ENCODE measurements at places on chromosomes 16 and 17.

- peak; percentile 27 for DNase-seq
Measured at GRCh38 chr16:52398491-52398960, 148.4 kb downstream of the TOX3 start.

- DNase-seq = no peak
Measured at GRCh38 chr16:51290442-51291285, 139.6 kb upstream of the SALL1 start.

- no peak for DNase-seq
Measured at GRCh38 chr16:64826374-64826773, 295.5 kb downstream of the CDH11 start.

DNA sequence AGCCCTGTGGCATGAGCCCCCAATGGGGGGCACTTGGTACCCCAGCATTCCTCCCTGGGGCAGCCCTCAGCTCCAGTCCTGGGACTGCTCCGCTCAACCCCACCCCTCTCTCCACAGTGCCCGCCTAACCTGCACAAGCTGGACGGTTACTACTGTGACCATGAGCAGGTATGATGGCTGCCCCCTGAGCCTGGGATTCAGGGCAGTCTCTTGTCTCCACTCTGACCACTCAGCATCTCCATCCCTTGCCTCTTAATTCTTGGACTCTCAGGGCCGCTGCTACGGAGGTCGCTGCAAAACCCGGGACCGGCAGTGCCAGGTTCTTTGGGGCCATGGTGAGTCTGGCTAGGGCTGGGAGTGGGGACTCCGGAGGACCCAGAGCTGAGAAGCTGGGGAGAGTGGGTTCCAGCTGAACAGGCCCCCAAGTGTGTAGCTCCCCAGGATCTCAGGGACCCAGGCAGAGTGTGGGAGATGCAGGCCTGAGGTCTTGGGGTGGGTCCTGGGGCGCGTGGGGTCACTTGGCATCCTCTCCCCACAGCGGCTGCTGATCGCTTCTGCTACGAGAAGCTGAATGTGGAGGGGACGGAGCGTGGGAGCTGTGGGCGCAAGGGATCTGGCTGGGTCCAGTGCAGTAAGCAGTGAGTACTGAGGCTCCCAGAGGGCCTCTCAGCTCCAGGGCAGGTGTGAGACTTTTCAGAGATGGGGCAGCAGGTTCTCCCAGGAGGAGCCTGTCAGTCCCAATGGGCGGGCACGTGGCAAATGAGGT is 18.0 kb downstream of the ADAM11 start:
- DNase-seq = no peak

DNA sequence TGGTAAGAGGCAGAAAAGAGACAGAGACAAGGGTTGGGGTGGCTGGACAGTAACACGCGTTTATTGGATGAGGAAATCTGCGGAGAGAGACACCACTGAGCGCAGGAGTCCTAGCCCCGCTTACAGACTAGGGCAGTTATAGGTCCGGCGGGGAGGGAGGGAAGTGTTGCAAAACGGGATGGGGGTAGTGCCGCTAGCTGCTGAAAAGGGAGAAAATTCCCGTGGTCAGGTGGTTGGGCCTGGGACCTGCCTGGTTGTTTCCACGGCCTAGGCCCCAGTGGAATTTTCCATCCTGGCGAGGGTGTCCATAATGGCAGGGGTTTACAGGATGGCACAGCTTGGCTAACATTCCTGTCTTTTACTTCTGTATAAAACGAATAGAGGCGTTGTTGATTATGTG is 5.5 kb upstream of the CPHXL2 start:
- DNase-seq = no peak

DNA sequence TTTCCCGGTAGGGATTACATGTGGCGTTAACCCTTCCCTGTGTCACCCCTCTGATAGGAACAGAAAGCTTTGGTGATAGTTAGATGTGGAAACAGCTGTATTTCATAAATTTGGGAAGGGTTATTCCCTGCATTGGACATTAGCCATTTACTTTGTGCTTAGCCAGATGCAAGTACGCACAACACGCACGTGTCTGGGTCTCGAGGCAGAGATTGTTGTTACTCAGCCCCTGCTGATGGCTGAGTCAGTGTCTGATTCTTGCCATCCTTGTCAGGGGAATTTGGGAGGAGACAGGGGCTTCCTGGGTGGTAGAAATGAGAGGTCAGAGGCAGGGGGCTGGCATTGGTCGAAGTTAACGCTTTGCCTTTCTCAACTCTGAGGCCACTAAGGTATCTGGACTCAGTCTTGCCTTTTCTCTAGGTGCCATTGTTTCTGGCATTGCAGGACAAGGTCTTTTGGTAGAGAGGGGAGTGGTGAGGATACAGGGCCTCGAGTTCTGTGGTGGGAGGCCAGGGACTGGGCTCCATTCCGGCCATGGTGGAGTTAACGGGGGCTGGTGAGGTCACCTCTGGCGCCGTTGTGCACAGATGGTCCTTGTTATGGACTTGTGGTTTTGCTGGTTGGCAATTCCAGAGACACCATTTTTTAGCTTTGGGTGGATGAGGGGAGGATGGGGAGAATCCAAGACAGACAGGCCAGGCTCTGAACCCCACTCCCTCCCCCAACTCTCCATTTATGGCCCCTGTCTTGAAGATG is 8.2 kb downstream of the MMP2 start:
- DNase-seq = no peak

- no peak for DNase-seq
Measured at GRCh38 chr16:2299915-2300192, 31.9 kb upstream of the RNPS1 start.

DNA sequence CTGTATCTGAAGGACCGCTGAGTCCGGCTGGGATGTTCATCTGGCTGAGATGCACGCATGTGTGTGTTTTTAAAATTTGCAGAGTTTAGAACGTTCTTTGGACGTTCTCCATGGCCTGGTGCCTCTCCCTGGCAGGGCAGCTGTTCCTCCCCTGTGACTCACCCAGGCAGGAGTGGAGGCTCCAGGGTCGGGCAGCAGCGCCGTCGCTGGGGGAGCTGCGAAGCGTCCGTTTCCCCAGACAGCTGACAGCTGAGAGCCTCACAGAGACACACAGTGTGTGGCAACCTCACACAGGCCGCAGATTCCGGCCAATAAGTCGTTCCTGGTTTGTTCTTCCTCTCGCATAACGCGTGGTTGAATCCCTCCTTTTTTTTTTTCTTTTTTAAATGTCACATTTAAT is 80.6 kb downstream of the OR1D5 start:
- DNase-seq = no peak

- no peak for DNase-seq
Measured at GRCh38 chr16:35794896-35795295, 2335.5 kb downstream of the TP53TG3F start.

DNA sequence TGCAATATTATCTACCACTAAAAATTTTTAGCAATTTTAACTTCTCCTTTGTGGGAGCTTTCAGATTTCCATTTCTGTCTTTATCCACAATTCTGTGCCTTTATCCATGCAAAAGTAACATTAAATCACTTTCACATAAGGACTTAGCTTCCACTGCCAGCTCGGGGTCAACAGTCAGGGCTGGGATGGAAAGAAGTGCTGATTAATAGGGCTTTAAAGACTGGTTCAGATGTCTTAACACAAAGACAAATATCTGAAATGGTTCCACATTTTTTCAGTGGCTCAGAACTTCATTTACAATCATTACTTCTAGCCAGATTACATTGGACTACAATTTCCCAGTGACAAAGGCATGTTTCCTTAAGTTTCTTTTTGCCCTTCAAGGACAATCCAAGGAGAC is 191.8 kb upstream of the CPHXL start:
- DNase-seq = no peak

- DNase-seq = no peak
Measured at GRCh38 chr17:57499648-57500049, 243.3 kb downstream of the MSI2 start.

DNA sequence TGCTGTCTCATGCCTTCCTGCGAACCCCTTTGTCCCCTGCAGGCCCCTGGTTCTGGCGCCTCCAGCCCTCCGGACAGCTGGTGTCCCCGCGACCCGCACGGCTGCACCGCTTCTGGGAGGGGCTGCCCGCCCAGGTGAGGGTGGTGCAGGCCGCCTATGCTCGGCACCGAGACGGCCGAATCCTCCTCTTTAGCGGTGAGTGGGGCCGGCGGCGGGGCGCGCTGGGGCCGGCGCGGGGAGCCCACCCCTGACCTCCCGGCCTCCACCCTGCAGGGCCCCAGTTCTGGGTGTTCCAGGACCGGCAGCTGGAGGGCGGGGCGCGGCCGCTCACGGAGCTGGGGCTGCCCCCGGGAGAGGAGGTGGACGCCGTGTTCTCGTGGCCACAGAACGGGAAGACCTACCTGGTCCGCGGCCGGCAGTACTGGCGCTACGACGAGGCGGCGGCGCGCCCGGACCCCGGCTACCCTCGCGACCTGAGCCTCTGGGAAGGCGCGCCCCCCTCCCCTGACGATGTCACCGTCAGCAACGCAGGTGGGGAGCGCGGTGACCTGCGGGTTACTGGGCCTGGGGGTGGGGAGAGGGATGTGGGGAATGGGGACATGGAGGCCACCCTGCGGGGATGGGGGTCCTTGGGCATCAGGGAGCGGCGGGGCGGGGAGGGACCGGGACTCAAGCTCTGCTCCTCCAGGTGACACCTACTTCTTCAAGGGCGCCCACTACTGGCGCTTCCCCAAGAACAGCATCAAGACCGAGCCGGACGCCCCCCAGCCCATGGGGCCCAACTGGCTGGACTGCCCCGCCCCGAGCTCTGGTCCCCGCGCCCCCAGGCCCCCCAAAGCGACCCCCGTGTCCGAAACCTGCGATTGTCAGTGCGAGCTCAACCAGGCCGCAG is 7.1 kb upstream of the IL32 start:
- DNase-seq = peak; percentile 70

- no peak for DNase-seq
Measured at GRCh38 chr17:75685499-75685898, 18.4 kb downstream of the SAP30BP start.

DNA sequence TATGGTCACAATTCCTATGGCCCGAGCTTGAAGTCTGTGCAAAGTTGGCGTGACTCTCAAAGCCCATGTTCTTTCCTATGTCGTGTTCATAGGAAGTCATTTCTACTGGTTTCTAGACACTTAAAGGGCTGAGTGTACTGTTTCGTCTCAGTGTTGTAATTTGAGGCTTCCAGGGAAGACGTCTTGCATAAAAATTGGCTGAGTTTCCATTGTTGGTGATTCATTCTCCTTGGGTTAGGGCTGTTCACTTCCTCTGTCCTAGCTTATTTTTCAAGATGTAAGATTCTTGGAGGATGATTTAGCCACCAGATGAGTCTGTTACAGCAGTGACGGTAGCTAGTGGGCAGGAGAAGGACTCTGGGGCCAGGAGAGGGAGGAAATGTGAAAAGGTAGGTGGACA is 43.1 kb downstream of the PIK3R5 start:
- DNase-seq = no peak

DNA sequence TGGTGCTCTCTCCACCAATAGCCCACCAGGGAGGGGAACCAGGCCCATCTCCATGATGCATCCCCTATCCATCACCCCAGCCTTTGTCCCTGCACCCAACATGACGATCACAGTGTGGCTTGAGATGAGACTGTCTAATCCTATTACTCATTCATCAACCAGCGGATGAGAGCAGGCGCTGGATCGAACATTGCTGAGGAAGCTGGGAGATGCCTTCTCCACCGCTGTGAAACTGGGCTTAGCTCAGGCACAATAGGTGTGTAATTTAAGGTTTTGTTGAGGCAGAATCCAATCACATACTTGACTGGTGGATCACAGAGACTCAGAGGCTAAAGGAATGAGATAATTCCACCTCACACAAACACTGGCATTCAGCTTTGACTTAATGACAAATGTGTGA is 64.6 kb upstream of the IRX3 start:
- no peak for DNase-seq

GRCh38 chr16:73369851-73370250 is 321.9 kb upstream of the ZFHX3 start:
- no peak for DNase-seq

- DNase-seq = peak; percentile 95
Measured at GRCh38 chr17:8153957-8154607, 1.9 kb upstream of the PER1 start.

- DNase-seq = no peak
Measured at GRCh38 chr16:83939266-83939855, 13.7 kb upstream of the OSGIN1 start.

- DNase-seq = no peak
Measured at GRCh38 chr17:69853541-69854224, 221.3 kb upstream of the KCNJ16 start.

- no peak for DNase-seq
Measured at GRCh38 chr16:49602976-49603310, 229.3 kb downstream of the C16orf78 start.

DNA sequence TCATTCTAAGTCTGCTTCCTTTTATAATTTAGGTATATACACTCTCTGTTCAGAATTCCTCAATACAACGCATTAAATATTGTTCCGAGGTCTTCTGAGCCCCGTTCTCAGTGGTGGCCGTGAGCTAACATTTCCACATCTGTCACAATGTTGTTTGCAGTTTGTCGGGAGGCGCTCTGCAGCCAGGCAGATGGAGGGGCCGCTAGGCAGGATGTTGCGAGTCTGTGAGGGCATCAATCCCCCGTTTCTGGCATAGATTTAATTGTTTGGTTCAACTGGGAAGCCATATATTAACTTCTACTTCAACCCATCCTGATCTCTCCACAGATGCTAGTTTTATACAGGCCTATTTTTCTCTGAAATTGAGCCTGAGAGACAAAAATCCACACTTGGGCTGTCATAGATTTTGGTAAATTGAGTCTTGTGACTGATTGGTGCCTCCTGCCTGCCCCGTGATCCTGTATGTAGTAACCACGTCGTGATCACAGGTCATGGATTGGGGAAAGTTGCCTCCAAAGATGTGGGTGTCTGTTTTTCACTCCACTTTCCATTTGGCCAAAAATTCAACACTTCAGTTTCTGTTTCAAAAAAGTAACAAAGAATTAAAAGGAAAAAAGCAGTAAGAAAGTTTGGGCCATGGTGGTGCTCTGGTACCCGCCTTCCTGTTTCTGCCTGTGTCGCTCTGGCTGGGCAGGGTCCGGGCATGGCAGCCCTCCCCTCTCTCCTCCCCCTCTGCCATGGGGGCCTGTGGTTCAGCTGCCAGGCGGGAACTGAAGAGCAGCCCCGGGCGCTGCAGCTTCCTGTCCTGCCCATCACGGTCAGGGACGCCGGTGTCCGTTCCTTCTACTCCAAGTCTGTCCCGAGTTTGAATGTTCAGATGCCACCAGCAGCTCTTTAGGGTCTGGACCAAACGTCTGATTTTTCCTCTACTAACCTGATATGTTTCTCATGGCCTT is 41.5 kb downstream of the RPTOR start:
- no peak for DNase-seq

DNA sequence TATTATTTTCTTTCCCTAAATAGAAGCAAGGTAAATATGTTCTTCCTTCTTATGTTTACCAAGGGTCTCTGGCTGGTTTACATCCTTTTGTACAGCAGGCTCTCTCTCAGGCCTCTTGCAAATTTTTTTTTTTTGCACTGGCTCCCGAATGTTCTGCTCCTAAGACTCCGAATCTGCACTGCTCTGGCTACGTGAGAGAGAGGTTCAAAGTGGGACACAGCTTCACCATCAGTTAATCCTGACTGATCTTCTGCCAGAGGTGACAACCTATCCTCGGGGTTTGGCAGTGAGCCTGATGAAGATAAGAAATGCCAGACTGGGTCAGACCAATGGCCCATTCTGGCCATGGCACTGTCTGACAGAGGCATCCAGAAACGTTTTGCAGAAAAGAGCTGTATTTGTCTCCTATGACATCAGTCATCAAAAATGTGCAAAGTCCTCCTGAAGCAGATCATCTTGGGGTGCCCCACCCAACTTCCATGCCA is 136.9 kb downstream of the GRIN2A start:
- DNase-seq = no peak
